ENCODE measurements at places on chromosomes 7 and 10.

- DNase-seq, result no peak
Measured at GRCh38 chr10:34104829-34105572, 710.1 kb downstream of the PARD3 start.

- no peak for DNase-seq
Measured at GRCh38 chr7:155484483-155485399, 26.8 kb downstream of the EN2 start.

GRCh38 chr7:68720697-68721096 is 877.6 kb upstream of the AUTS2 start:
- DNase-seq, result no peak

DNA sequence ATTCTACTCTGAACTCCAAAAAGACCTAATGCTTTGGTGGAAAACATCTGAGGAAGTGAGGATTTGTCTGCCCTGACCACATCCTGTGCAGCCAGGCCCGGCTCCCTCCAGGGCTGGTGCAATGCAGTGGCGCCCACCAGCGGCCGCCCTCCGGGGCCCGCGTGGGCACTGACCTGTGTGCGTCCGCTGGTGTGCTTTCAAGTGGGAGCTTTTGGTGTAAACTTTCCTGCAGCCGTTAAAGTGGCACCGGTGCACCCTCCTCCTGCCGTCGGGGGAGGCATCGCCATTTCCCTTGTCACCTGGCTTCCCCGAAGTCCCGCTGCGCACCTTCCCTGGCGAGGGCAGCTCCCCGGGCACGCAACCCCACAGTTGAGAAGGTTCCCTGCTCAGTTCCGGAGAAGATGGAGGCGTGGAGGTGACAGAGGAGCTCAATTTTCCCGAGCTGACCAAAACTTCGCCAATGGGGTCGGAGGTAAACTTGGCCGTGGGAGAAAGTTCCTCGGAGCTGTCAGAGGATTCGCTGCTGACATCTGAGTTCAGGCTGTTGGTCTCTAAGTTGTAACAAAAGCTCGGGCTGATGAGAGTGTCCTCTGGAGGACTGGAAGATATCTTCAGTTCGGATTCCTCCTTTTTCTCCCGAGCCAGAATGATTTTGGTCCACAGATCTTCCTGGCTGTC is 3.4 kb downstream of the KLF6 start:
- no peak for DNase-seq

- DNase-seq, result peak; percentile 13
Measured at GRCh38 chr10:95601116-95601719, 40.0 kb upstream of the SORBS1 start.

GRCh38 chr7:18177815-18178660 is 150.4 kb upstream of the PRPS1L1 start:
- DNase-seq, result no peak

DNA sequence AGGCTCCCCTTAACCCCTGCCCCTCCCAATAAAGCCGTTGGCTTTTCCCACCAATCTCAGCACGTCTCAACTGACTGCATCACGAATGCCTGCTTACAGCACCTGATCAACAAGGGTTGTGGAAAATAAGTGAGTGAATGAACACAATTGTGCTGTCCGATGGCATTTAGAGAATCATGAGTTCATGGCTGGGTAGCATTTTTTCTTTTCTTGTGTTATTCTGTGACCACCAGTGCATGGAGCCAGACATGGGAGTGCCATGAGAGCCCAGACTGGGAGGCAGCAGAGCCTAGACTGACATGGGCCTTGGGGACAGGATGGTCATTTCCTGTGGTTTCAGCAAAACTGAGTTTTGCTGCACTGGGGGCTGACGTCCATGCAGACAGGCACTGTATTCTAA is 254.1 kb upstream of the IGFBP3 start:
- no peak for DNase-seq

GRCh38 chr7:27171325-27171636 is 2.8 kb downstream of the HOXA10 start:
- no peak for DNase-seq

DNA sequence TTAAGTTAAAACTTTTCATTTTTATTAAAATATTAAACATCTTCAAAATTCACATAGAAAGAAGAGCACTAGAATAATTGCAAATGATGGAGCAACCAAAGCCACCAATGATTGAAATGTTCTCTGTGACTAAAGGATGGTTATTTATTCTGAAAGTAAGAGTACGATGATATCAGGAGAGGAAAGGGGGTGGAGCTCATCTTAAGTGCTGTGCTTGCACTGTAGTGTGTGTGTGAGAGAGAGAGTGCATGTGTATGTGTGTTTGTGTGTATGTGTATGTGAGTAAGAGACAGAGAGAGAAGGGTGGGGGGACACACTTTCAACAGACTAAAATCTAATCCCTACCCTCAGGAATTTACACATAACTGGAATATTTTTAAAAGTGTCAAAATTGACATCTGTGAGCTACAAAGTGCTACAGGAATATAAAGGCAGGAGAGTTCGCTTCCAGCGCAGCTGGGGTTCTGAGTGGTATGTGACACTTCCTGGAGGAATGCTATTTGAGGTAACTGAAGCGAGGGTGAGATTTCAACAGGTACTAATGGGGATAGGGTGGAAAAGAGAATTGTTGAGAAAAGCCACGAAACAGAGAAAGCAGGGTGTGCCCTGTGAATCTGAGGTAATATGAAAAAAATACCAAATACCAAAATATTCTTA is 57.2 kb upstream of the SMNDC1 start:
- no peak for DNase-seq

DNA sequence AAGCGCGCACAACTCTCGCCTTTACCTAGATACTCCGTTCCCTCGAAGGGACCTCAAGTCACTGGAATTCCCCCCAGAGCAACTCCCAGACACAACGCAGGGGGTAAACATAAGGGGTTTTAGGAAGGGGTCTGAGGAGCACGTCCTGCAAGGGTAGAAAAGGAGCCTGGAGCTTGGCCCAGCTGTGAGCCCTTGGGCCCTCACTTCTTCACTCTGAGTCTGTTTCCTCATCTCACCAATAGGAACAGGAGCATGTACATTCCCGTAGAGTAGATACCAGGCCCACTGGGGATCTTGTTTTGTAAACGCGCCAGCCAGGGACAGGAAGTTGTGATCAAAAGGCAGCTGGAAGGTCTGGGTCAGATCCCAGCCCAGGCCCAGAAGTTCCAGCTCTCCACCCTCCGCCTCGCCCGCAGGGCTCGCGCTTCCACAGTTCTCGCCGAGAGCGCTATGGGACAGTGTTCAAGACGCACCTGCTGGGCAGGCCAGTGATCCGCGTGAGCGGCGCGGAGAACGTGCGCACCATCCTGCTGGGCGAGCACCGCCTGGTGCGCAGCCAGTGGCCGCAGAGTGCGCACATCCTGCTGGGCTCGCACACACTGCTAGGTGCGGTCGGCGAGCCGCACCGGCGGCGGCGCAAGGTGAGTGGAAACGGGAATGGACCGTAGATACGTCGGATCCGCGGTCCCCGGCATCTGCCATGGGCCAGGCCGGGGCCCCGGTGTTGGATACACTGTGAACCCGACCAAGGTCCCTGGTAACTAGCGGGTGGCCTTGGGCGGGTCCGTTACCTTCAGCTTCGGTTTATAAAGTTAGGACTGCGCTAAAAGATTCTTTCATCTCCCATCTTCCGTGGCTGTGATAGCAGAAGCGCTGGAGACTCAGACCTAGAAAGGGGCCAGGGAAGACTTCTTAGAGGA is 1.3 kb downstream of the CYP26C1 start:
- DNase-seq, result no peak

- no peak for DNase-seq
Measured at GRCh38 chr7:138097064-138097741, 20.9 kb downstream of the AKR1D1 start.

GRCh38 chr10:11875494-11876281 is 52.5 kb downstream of the PROSER2 start:
- no peak for DNase-seq

- no peak for DNase-seq
Measured at GRCh38 chr10:6868036-6868725, 288.1 kb upstream of the PRKCQ start.

- DNase-seq, result no peak
Measured at GRCh38 chr10:70274643-70275042, 9.2 kb downstream of the NPFFR1 start.

DNA sequence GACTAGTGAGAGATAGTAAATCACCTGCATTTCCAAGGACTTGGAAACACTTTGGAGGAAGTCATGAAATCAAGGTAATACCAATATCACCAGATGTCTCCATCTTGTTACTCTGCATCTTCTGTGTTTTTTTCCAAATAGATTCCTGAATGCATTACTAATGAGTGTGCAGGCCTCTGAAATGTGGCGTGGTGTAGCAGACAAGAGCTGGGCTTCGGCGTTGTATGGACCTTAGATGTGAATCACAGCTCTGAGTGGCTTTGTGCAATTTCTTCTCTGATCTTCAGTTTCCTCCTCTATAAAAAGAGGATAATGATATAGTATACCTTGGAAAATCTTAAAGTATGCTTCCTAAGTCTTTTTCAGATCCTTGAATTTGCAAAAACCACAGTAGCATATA is 9.6 kb upstream of the MYPN start:
- DNase-seq, result no peak

GRCh38 chr10:3554121-3554522 is 230.9 kb downstream of the KLF6 start:
- no peak for DNase-seq

GRCh38 chr10:95176101-95176500 is 17.9 kb upstream of the ACSM6 start:
- DNase-seq, result no peak

GRCh38 chr7:117146511-117146910 is 176.3 kb downstream of the WNT2 start:
- DNase-seq, result no peak

GRCh38 chr7:30770845-30771173 is 408 bp upstream of the MINDY4 start:
- no peak for DNase-seq

GRCh38 chr10:2081501-2081900 is 344.2 kb upstream of the ADARB2 start:
- no peak for DNase-seq

- DNase-seq, result no peak
Measured at GRCh38 chr10:91820144-91820543, 21.9 kb downstream of the TNKS2 start.

DNA sequence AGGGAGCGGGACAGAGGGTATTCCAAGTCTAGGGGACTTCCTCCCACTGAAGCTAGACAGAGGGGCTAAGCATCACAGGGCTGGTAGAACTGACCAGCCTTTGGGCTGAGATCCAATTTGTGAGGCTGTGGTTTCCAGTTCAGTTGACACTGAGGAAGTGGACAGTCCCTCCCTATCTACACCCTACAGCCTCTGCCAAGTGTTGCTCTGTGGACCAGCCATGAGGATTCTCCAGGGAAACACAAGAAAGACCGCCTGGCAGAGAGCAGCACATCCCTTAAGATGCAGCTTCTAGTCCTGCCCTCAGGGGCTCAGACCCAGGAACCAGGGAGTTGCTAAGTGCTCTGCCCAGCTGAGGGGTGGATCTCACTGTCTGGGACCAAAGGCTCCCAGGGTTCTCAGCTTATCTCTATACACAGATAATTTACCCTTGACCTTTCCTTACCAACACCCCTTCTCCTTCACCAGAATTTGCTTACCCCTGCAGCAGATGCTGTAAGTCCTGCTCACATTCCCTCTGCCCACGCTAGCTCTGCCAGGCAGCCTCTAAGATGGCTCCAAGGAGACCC is 252.0 kb downstream of the SKIDA1 start:
- no peak for DNase-seq

GRCh38 chr7:91690541-91691070 is 189.9 kb downstream of the MTERF1 start:
- no peak for DNase-seq

DNA sequence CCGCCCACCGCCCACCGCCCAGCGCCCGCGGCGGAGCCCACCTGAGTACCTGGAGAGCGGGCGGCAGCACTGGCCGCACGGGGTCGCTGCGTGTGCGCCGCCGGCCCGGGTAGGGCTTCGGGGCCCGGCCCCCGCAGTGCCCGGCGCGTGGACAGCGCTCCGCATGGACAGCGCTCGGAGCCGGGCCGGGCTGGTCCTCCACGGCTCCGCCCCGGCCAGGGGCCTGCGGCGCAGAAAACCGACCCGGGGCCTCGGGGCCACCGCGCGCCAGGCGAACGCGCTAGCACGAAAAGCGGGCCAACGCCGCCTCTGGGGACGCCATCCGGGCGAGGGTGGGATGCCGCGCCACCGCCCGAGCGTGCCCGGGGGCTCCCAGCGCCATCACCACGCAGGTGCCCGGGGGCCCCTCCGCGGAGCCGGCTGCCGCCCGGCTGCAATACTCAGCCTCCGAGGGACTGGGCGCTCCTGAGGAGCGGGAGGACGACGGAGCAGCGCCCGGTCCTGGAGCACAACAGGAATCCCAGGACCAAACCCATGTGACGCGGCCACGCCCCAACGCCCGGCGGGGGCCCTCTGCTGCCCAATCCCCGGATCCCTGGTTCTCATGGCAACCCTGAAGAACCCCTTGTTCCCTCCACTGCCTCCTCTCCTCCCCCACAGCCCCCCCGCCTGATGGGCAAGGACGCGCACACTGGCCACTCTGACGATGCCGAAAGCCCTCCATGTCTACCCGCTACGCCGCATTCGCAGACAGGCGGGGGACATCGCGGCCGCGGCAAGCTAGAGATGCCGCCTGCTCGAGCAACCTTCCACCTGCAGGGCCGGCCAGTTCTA is at the start of gene GRB10:
Gene GRB10, minus strand, starts transcription at position 522 of the 834 bp plus-strand sequence. CDS start 50,574 bp downstream, outside the sequence.
- no peak for DNase-seq

GRCh38 chr7:74129887-74130286 is 44.3 kb upstream of the EIF4H start:
- DNase-seq, result no peak

GRCh38 chr7:41999736-42000283 is 237.2 kb downstream of the GLI3 start:
- no peak for DNase-seq

DNA sequence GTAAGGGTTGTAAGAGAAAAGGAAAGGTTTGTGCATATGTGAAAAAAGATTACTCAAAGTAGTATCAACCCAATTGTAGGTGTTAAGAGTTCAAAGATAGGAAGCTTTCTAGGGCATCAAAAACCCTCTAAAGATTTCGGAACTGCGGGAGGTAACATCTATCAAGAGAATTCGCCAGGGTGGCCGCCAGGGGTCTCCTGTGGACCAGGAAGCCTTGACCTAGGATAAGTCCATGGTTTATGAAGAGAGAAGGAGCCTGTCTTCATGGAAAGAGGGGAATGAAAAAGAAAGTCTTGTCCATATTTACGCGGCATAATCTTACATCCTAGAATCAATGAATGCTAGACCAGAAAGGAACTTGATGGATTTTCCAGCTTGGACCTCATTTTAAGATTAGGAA is 140.7 kb upstream of the CALCR start:
- no peak for DNase-seq

- no peak for DNase-seq
Measured at GRCh38 chr7:138919911-138920310, 61.3 kb downstream of the KIAA1549 start.

DNA sequence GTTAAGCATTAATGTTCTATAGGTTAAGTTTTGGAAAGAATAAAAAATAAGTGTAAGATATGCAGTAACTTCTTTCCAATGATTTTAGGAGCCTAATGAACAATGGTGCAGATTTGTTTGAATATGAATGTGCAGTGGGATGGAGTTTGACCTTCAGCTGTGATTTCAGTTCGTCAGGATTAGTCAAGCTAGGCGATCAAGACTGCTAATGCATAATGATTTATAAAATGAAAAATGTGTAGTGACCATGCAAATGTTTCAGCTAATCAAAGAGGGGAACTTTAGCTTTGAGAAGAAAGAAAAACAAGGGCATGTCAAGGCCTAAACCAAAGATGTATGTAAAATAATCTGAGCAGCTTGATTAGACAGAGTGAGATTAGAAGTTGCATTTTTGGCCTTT is 208.5 kb downstream of the FOXP2 start:
- DNase-seq, result no peak

- DNase-seq, result peak; percentile 58
Measured at GRCh38 chr7:104883718-104884452, 130.1 kb upstream of the KMT2E start.
